ENCODE measurements at places on chromosomes 6 and 20.

DNA sequence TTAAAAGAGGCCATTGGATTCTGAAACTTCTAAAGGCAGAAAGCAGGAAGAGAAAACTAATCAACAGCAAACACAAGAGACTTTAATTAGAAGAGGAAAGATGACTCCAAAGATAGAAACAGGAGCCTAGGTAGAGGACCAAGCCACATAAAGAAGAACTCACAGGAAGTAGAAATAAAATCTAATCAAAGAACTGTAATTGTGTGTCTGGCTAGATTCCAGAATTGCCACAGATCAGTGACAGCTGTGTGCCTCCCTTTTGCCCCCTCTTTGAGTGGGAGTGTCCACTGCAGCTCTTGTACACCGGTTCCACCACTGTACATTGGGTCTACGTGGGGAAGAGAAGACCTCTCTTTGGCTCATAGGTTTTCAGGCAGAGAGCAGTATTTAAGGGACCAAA, 22.3 kb upstream of the THEMIS start:
- DNase-seq: no peak

- DNase-seq: no peak
These were observed 26.6 kb upstream of the NPBWR2 start for GRCh38 chr20:64133951-64134407.

GRCh38 chr6:10223841-10224240, 191.0 kb downstream of the TFAP2A start:
- no peak for DNase-seq

DNA sequence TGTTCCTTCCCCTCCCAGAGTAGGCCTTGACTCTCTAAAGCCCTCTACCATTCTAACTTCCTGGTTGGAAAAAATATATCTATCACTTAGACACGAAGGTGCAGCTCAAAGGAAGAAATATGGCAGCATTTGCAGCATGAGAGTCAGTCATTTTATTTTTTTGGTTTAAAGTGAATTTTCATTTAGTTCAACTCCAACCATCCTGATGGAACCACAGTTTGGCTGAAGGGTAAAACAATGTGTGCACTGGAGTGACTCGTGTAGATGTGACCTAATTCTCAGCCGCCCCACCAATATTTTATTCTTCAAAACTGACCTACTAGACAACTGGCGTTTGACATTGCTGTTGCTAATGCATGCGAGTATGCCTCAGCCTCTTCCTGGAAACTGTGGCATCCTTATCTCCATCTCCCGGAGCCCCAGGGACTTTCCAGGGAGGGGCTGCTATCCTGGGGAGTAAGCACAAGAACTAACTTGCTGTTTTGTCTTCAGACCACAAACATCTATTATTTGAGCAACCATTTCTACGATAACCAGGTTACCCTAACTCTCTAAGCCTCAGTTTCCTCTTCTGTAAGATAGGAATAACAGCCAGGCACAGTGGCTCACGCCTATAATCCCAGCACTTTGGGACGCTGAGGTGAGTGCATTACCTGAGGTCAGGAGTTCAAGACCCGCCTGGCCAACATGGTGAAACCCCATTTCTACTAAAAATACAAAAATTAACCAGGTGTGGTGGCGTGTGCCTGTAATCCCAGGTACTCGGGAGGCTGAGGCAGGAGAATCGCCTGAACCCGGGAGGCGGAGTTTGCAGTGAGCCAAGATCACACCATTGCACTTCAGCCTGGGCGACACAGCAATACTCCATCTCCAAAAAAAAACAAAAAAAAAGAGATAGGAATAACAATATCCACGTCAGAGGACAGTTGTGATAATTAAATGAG, 148.7 kb upstream of the JARID2 start:
- DNase-seq: no peak
